ENCODE measurements at places on chromosomes 5 and 9.

GRCh38 chr9:35669331-35670145, 4.2 kb upstream of the CA9 start:
- no peak for DNase-seq

DNA sequence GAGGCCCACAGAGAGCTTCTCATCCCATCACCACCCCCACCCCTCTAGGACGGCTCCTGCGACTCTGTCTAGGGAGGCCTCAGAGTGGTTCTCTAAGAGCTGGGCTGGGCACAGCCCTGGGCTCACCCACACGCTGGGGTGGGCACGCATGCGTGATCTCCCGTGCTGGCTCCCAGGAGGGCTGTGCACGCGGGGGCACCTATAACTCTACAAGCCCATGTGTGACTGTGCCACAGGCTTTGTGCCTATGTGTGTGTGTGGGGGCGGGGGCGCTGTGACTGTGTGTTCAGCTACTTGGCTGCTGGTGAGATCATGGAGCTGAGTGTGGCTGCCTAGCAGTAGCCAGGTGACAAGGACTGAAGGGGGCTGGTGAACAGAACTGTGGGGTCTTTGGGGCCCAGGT, 32.2 kb downstream of the NDUFA8 start:
- DNase-seq = no peak

GRCh38 chr5:125085797-125086505, 339.5 kb upstream of the ZNF608 start:
- no peak for DNase-seq

GRCh38 chr9:113990975-113991471, 87.1 kb downstream of the AMBP start:
- no peak for DNase-seq

DNA sequence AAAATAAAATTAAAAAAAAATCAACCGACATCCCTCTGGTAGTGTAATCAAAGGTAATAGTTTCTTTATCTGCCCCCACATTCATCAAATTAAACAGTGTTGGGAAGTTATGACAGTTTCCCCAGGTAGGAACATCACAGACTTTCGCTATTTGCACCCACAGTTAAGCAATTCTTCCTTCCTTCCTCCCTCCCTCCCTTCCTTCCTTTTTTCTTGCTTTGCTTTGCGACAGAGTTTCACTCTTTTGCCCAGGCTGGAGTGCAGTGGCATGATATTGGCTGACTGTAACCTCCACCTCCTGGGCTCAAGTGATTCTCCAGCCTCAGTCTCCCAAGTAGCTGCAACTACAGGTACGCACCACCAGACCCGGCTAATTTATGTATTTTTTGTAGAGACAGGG, 10.8 kb upstream of the BICD2 start:
- no peak for DNase-seq
